ENCODE measurements at places on chromosomes 6 and 20. TPM values are rescaled to one million over a fixed set of nuclear protein-coding genes. Genes with fewer than 3 reads are reported as not detected.
A peak's percentile ranks its signal among the peaks of the same experiment; 100 is the strongest.

The ARFGEF3 gene
- total RNA-seq, result 0.23 TPM

DNA sequence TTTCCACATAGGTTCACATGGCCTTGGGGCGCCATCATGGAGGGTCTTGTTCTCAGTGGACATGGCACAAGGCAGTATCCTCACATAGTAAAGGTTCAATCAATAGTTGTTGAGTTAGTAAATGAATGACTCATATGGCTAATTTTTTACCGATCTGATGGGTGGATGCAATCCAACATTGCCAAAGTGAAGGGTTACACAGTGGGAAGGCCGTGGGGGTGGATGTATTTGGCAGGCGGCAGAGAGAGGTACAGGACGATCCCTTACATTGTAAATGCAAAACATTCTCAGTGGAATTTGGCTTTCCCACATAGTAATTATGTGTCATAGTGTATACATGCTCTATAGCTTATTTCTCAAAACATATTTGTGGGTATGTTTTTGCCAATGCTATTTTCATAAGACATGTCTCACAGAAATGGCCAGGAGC, 21.0 kb upstream of the PDE7B start:
- DNase-seq, result no peak

- DNase-seq, result no peak
Measured at GRCh38 chr6:80610846-80611245, 504.4 kb downstream of the BCKDHB start.

GRCh38 chr6:2492686-2493523, 247.5 kb upstream of the GMDS start:
- DNase-seq, result no peak

DNA sequence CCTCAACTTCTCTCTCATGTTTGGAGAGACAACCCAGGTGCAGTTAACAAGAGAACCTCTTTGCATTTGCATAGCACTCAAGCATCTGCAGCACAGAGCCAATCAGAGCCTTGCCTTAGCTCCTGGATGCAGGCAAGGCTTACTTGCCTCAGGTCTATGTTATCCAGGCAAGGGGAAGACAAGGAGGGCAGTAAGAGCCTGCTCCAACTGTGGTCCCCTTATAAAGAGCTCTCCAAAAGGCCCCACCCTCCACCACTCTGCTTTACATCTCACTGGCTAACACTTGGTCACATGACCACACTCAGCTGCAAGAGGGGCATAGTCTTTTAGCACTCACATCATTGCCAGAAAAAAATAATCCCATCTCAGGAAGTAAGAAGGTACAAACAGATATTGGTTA, 540.0 kb downstream of the PTPRT start:
- DNase-seq, result no peak

The FNDC11 gene
- total RNA-seq, result not detected

DNA sequence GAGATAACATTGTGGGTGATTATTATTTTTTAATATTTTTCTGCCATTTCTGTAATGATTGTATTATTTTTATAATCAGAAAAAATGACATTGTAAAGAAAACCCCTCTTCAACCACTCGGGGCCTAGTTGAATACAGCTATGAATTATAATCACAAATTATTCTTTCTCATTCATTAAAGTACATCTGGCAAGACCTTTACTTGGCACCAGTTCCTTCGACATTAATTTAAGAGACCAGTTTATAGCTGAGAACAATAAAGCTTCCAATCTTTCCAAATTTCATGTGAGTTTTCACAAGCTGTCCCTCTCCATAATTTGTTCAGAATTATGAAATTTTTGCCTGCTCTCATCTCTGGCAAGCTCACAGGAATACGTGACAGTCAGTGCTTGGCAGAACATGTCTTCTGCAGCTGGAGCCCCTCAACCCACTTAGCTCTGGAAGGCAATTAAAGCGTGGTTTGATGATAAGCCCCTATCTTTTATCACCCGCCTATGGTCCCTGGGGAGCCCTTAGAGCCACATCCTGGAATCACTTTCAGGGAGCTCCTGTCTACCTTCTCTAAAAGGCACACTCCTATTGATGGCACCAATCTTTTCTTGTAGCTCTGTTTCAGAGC, 237.2 kb upstream of the PRND start:
- no peak for DNase-seq

DNA sequence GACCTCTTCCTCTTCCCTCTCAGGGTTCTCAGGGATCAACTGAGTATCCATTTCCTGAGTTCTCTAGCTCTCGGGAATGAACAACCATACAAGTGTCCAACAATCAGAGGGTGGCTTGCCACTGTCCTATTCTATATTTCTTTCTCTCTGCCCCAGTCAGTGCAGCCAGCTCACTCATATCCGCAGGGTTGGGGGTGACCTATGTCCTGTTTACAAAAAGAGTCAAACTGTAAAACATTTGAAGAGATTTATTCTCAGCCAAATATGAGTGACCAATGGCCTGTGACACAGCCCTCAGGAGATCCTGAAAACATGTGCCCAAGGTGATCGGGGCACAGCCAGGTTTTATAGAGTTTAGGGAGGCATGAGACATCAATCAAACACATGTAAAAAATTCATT, 10.8 kb upstream of the BTN3A2 start:
- DNase-seq, result no peak

The MICB gene
- total RNA-seq, result 14.5 TPM

DNA sequence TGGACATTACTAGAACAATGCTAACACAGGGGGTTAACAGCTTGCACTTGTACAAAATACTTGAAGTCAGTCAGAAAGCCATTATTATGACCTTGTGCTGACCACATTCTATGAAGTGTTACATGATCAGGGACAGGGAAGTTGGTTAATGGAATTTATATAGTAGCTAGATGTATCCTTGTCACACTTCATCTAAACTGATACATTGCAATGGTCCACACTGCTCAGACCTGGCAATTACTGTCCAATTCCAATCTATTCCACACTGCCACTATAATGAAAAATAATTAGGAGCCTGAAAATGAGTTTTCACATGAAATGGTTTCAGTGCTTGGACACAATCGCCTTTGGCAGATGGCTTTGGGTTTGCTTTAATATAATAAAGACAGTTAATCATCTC, 850.8 kb downstream of the EPHA7 start:
- no peak for DNase-seq

The GSTA3 gene
- not detected for total RNA-seq

The MBOAT1 gene
- total RNA-seq, result 12.3 TPM

GRCh38 chr20:46423882-46424482, 17.6 kb upstream of the ELMO2 start:
- DNase-seq, result no peak

The MMP24 gene
- 0.33 TPM for total RNA-seq

DNA sequence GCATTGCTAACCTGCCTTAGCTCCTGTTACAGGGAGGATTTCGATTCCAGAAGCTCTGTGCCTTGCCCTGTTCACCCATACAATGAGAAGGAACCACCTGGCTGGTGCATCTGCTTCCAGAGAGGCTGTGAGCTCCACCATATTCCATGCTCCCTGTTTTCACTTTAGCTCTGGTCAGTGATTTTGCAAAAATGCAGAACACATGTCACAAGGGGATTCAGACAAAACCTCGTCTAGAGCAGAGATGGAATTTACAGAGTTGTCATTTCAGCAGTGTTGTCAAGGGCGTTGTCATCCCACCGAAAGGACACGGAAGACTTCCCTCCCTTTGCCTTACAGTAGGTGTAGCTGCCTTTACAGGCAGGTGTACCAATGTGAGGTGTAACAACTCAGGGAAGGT, 223.0 kb upstream of the ARID1B start:
- no peak for DNase-seq

The TMC2 gene
- total RNA-seq, result not detected

GRCh38 chr20:63664861-63665594, 6.9 kb downstream of the RTEL1 start:
- no peak for DNase-seq

DNA sequence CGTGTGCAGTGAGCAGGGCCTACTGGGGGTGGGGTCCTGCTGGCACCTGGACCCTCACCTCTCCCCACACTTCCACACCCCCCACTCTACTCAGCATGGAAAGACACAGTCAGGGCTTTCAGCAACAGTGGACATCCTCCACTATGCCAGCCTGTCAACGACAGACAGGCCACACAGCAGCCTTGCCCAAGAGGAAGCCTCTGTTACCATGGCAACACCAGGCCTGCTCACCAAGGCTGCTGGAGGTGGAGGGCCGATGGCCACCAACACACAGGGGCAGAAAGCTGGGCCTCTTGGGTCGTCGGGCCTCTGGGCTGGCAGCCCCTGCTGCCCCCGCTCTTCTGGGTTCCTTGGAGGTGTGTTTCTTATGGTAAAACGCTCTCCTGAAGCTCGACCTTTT, 13.6 kb downstream of the BNIP5 start:
- DNase-seq, result no peak

- no peak for DNase-seq
Measured at GRCh38 chr6:167870321-167870720, 43.6 kb downstream of the AFDN start.

DNA sequence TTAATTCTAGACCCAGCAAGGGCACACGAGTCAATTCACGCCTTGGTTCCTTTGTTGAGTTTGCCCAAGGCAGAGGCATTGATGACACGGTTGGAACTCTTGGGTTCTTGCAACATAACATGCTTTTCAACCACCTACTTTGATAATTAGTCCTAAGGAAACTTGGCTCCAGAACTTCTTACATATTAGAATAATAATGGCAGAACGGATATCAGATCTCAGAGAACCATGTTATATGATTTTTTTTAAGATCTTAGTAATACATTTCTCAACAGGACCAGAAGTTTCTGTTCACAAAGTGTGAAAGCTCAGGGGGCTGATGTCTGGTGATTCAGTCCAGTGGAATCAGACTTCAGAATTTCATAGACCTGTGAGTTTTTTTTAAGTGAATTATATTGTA, 19.2 kb downstream of the SPTLC3 start:
- no peak for DNase-seq

The MCCD1 gene
- total RNA-seq, result not detected

The EYS gene
- 0.17 TPM for total RNA-seq

- DNase-seq, result no peak
Measured at GRCh38 chr6:11965499-11965898, 46.6 kb upstream of the HIVEP1 start.

DNA sequence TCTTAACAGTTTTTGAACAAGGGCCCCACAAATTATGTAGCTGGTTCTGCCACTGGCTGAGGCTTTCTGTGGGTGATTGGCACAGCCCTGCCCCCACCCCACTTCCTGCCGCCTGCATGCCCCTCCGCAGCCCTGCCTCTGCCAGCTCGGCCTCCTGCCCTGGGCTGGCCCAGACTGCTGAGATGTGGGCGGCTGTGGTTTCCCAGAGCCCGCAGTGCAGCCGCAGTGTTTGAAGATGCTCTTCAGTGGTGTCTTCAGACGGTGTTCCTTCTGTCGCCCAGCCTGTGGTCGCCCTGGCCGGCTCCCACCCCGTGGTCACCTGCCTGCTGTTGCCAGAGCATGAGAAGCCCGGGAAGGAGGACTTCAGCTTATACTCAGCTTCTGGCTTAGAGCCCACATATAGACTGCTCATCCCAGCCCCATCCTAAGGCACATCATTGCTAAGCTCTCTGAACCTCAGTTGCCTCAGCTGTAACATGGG, 154.3 kb downstream of the VEGFA start:
- DNase-seq, result peak; percentile 82

GRCh38 chr6:42532038-42532669, 31.7 kb upstream of the UBR2 start:
- DNase-seq, result peak; percentile 79

The ALDH5A1 gene
- 2.0 TPM for total RNA-seq

DNA sequence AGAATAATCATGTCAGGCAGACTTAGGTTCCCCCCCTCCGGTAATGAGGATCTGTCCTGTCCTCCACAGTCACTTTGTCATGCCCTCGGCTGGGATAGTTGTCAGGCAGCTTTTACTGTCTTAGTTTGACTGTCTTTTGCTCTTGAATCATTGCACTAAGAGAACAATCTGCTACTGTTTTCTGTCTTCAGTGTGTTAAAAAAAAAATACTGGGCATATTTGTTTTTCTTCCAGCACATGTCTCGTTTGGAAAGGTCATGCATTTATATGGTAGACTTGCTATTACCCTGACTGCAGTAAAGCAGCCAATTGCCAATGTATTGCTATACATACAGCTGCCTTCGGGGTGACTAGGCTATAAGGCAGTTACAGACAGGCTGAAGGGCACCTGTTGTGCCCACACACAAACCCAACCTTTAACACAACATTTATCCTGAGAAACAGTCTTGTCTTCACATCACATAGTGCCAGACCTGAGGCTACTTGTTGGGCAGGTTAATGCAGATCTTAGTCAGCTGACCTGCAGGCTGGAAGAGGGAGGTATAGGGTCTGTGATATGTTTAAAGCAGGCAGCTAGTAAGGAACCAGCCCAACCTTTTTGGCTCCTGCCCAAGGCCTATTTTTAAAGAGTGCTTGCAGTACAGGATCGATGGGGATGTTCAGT, 26.7 kb downstream of the ARFGEF3 start:
- DNase-seq, result no peak

GRCh38 chr6:107624050-107624449, 134.1 kb downstream of the SOBP start:
- no peak for DNase-seq

DNA sequence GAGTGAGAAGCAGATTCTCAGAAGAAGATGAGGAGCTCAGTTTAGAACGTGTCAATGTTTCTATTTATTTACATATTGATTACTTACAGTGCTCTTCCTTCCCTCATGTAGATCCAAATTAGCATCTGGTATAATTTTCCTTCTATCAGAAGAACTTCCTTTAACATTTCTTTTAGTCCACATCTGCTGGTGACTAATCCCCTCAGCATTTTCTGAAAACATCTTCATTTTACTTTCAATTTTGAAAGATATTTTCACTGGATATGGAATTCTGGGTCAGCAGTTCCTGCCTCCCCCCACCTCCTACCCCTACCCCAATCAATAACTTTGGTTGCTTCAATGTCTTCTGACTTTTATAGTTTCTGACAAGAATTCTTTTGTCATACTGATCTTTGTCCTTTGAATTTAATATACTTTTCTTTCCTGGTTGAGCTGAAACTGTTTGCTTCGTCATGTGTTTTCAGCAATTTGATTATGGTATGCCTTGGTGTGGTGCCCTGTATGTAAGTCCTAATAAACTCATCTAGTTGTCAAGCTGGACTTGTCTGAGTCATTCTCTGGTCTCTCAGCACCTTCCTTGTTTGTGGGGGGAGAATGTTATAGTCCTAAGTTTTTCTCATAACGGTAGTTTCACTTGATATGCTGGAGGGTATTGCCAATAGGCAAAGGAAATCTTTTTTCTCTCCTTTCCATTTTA, 57.0 kb downstream of the SMPDL3A start:
- DNase-seq, result no peak

DNA sequence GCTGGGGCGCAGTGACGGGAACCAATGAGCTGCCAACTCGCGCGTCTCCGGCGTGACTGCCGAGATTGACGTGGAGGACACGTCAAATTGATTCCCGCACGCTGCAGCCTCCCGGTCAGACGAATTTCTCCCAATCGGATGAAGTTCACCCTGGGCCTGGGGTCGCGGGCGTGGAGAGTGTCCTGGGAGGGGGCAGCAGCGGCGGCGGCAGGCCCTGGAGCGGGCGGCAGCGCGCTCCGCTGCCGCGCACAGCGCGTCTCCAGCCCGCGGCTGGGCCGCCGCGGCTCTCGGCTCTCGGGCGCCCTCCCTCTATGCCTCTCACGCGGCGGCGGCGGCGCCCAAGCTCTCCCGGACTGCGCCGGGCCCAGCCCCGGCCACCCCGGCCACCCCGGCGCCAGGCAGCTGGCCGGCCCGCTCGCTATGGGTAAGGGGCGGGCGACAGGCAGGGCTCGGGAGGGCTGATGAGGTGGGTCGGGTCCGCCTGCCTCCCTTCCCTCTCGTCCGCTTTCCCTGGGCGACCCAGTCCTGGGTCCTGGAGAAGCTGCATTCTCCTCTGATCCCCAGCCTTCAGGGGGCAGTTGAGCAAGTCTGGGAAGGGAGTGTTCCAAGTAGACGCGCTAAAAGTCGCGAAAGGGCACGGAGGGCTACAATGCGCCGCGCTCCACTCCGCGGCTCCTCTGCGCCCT, at the start of gene PAX1:
PAX1 (plus strand) TSS at position 90 of the 686 bp plus-strand sequence; CDS start at position 139, 49 bp downstream.
- no peak for DNase-seq

GRCh38 chr20:44594730-44595129, 12.4 kb downstream of the PKIG start:
- DNase-seq, result no peak

Measured in H4 (cell line).